ENCODE measurements at places on chromosomes 16 and 17.

DNA sequence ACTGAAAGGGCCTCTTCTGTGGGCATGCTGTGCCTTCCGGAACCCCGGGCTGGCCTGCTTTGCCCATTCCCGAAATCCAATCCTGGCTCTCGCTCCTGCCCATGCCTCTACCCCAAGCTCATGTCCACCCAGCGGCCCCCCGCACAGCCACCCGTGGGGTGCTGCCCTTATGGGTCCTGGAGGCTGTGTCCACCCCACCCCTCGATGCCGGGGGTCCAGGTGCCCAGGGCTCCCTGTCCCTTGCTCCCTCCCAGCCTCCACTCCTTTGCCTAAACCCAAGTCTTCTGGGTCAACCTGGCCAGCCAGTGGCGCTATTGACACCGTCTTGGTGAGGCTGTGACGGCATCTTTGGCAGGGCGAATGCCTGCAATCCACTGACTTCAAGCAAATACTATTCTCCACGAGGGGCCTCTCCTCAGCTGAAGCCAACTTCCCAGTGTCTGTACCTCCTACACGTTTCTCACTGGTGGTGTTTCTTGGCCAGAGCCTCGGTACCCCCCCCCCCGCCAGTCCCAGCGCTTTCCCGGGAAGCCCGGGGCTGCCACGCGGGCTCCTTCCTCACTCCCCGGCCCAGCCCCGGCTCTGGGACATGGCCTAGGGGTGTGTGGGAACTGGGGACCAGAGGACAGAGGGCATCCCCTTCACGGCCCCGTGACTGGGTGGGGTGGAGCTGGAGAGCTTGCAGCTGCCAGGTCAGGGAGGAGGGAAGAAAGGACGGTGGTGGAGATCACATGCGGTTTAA is 12.2 kb upstream of the DUS1L start:
- DNase-seq, result no peak

GRCh38 chr17:79087428-79088143 is 13.0 kb downstream of the ENGASE start:
- peak; percentile 91 for DNase-seq

DNA sequence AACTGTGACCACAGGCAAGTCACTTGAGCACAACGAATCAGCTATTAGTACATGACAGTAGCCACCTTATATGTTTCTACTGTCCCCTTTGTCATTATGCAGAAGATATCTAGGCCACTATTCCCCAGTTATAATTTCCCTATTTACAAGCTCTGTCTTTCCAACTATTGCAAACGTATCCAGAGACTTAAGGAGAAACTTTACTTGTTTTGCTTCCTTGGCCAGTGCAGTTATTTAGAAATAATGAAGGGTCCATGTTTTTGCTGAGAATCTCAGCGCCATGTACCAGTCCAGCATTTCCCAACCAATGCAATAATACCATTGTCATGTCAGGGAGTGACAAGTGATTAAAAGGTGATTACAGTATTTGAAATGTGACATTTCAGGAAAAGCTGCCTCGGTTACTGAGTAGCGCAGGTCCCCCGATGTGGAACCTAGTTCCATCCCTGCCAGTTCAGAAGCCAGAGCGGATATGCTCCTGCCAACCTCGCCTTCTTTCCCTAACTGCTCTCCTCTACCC is 743 bp downstream of the ZNF624 start:
- no peak for DNase-seq

DNA sequence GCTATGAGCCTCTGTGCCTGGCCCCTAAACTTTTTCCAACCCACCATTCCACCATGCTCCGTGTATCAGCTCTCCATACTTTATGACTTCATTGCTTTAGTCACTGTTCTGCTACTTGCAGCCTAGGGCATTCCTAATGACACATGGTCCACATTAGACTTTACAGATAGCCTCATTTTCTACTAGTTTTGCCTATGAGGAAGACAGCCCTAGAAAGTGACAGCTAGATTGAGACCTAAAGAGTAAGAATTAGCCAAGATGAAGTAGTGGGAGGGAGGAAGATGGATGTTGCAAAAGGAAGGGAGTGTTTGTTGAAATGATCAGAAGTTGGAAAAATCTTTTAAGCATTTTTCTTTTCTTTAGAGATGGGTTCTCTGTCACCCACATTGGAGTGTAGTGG is 11.0 kb downstream of the C16orf54 start:
- DNase-seq, result no peak

DNA sequence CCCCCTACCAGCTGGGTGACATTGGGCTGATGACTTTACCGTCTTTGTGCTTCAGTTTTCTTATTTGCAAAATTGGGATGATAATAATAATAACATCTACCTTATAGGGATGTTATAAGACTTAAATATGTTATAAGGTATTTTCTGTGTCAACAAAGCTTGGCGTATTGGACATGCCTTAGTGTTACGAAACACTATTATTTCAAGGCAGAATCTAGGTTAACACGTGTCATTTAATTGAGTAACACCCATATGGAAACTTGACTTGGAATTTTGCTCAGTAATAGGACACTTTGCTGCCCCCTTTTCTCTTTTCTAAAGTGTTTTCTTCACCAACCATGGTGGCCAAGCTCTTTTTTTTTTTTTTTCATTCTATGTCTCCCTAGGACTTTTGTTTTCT is 294.2 kb upstream of the SALL1 start:
- DNase-seq, result no peak

DNA sequence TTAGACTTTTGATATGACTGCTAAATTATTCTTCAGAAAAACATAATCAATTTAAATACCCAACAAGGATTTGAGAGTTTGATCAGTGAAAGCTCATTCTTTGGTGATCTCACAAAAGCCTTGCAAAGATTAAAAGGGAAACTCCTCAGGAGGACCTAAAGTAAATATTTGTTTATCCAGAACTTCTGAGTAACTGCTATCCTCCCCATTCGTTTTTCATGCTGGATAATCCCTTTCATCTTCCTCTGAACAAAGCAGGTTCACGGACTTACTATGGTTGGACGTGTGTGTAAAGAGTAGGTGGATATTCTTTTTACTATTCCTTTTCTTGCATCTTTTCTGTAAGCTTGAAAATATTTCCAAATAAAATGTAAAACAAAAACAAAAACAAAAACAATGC is 124.7 kb downstream of the CPPED1 start:
- no peak for DNase-seq

GRCh38 chr16:66903544-66904427 is 14.9 kb downstream of the CDH16 start:
- DNase-seq, result no peak

DNA sequence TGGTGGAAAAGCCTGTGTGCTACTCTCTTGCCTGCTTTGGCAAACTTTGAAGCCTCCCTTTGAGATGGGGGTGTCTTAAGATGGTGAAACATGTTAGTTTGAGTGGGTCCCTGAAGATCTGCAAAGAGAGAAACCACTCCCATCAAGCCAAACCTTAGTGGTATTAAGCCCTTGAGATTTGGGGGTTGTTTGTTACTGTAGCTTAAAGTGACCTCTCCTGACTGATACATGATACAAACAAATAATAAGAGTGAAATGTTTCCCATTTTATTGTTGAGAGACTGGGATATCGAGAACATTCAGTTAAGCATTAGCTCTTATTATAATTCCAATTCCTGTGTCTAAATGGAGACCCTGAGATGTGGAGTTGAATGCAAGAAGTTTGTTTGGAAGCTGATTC is 63.1 kb downstream of the NT5M start:
- no peak for DNase-seq

GRCh38 chr17:78873519-78874340 is 29.3 kb downstream of the CEP295NL start:
- no peak for DNase-seq

DNA sequence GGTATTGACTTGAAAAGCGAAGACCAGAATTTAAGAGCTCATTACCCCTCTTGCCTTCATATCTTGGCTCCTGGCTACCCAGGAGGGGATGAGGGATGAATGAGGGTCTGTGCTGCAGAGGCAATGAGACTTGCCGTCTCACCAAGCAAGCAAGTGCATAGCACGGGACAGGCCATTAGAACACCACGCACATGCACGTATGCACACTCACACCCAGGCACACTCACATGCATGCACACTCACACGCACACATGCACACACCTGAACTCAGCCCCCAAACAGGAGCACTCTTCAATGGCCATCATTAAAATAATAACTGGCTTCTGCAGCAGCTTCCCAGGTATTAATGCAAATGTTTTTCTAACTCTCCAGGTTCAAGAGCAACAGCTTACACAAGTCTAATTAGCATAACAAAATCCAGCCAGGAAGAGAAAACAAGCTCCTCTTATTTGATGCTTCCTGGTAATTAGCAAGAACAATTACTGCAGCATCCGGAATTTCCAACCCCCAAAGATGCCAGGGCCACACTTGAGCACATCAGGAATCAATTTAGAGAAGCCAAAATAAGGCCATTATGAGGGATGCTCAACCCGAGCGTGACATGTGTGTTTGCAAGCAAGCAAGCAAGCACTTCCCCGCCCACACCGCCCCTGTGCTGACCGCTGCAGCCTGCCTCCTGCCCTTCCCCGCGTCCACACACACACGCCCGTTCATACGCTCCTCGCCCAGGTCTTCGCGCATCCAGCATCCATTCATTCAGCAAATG is 171.6 kb upstream of the TNRC6C start:
- DNase-seq, result peak; percentile 46

GRCh38 chr17:48598736-48599135 is 5.2 kb upstream of the HOXB5 start:
- no peak for DNase-seq

DNA sequence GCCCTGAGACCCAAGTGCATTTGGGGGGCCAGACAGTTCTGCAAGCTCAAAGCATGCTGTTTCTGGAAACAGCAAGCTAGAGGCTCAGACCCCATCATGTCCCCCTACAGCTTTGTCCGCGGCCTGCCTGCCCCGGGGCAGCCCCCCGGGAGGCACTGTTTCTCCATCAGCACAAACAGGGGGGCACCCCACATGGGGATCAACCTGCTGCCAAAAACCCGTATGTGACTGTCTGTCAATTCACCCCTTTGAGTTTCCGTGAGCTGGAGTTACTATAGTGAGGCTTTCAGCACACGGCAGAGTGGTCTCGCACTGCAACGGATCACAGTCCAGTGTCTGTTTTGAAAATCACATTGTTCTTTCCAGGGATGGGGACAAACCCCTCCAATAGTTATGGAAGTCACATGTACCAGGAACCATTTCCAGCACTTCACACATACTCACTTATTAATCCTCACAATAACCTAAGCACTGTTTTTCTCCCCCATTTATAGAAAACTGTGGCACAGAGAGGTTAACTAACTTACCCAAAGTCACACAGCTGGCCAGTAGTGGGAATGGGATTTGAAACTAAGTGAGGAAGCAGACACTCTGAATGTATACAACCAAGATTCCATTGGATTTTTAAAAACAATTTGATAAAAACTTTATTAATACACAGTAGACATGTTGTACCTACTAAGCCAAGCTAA is 269.0 kb downstream of the C16orf95 start:
- no peak for DNase-seq

DNA sequence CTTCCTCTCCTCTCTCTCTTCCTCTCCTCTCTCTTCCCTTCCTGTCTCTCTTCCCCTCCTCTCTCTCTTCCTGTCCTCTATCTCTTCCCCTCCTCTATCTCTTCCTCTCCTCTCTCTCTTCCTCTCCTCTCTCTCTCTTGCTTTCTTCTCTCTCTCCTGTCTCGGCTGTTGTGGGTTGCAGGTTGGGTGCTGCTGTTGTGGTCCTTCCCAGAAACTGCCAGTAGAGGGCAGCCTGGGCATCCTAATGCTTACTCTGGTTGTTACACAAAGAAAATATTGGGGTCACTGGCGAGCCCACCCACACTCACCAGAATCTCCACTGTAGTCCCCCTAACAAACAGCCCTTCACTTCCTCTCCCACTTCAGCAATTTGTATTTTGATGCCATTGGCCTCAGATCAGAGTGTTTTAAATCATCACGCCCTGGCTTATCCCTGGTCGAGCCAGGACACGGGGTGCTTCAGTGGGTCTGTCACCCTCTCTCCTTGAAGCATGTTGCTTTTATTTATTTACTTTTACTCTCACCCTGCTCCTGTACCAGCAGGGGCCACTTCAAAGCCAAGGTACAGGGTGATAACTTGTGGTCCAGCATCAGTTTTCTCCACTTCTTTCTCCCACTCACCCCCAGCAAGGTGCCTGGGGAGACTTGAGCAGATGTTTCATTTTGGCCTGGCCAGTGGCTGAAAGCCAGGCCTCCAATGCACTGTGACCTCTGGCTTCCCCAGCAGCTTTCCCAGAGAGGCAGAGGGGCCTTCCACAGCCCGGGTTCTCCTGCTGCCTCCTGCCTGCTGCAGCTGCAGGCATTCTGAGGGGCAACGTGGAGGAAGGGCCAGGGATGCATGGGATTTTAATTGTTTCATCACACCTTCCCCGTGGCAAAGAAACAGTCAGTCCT is 4.7 kb upstream of the MMP15 start:
- DNase-seq, result peak; percentile 80

DNA sequence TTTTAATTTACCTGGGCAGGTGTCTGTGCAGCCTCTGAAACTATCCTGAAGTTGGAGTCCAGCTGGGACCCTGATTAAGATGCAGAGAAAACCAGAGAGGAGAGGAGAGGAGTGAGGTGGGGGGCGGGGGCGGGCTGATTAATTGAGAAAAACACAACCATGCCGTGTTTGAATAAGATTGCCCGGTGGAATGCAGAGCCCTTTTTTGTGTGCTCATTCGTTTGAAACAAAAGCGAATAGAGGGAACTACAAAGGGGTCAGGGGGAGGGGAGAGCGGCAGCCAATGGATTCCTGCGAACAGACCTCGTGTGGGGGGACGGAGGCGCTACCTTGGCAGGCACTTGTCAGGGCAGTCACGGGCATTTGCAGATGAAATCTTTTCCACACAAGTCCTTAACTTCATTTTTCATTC is 355.8 kb downstream of the SOX9 start:
- peak; percentile 28 for DNase-seq

DNA sequence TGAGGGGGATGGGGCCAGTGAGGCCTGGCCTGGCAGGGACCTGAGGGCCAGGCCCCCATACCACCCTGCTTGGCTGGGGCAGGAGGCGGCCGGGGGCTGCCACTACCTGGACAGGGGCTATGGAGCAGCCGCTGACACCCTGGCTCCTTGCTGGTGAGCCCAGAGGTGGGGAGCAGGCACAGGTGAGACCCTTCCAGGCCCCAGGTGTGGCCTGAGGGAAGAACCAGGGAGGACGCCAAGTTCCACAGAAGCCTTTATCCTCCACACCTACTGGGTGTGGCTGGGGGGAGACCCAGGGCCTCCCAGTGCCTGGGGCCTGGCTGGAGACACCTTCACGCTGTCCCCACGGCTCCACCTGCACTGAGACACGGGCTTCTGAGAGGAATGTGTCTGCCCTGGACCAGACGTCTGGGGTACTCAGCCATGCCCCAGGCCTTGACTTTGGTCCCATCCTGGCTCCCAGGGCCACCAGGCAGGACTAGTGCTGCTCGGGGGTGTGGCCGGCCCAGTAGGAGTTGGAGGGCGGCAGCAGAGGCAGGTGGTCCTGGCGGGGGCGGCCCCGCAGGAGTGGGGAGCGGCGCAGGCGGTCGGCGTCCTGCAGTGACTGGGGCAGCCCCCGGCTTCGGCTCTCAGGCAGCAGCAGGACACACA is 4.7 kb downstream of the SLC22A31 start:
- no peak for DNase-seq

- no peak for DNase-seq
These were observed 62.7 kb downstream of the CDYL2 start for GRCh38 chr16:80741724-80742123.

- no peak for DNase-seq
These were observed 1.8 kb downstream of the MYH10 start for GRCh38 chr17:8628609-8629169.

GRCh38 chr16:19228575-19228974 is 57.0 kb upstream of the CLEC19A start:
- no peak for DNase-seq
